ENCODE measurements at places on chromosomes 6 and 20.

DNA sequence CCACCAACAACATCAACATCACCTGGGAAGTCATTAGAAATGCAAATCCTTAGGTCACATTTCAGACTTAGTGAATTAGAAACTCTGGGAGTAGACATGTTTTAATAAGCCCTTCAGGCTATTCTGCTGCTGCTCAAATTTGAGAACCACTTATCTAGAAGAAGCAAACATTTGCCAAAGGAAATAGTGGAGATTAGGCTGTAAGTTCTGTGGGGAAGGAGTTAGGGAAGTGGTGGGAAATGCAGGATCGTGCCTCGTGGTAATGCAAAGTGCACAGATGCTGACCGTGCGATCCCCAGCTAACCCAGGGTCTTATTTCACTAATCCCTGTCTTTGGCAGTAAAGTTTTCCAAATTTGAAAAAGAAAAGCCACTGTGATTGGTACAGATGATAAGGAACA is 328.5 kb downstream of the EPM2A start:
- H3K4me1 ChIP-seq, result peaks cover 5% of the 10 kb centered on the region
- H3K4me3 ChIP-seq, result no peak overlapping the region
- no peaks in the 10 kb centered on the region for H3K27me3 ChIP-seq

DNA sequence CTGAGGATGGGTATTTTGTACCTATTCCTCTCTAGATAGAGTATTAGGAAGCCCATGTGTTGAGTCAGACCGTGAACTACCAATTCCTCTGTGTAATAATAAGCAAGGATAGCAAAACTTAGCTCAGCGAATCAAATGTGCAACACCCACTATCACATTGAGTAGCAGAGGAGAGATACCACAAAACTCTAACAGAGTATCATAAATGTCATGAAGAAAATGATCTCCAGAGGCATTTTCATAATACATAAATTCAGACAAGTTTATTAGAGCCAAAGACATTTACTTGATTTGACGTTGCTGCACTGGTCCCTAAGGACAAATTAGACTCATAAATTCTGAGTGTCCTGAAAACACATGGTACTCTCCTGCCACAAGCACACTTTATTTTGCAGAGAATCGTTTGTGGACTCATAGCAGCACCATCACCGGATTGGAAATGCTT is 245.2 kb downstream of the HAO1 start:
- no peaks in the 10 kb centered on the region for H3K4me1 ChIP-seq
- H3K36me3 ChIP-seq, result no peaks in the 10 kb centered on the region
- no peaks in the 10 kb centered on the region for H3K27me3 ChIP-seq

- H3K4me1 ChIP-seq, result no peaks in the 10 kb centered on the region
- H3K27me3 ChIP-seq, result no peaks in the 10 kb centered on the region
- H3K27ac ChIP-seq, result no peak overlapping the region
- H3K36me3 ChIP-seq, result no peaks in the 10 kb centered on the region
Observed at GRCh38 chr6:55499591-55499990, 79.4 kb downstream of the HMGCLL1 start.

DNA sequence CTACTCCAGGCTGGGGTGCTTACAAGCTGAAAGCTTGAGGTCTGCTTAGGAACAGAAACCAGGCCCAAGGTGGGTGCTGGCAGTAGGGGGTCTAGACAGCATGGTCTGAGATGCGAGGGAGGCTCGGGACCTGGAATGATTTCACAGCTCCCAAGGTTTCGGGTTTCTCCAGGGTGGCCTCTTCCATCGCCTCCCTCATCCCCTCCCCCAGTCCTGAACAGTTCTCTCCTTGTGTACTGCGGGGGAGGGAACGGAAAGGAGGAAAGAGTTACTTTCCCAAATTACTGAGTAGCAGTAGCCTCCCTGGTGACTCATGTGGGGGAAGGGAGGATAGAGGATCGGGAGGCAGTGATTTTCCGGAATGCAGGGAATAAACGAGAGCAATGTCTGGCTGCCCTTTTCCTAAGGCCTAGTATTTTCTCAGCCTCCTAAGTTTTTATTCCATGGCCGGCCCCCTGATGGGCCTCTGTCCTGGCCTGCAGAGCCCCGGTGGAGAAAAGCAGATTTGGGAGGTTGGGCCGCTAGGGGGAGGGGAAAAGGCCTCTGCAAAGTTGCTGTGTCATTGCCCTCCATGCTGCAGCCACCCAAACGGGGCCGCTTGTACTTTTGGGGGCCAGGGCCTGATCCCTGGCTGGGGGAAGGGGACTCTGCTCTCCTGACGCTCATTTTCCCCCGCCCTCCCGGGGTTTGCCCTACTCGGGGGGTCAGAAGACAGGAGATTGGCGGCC is 1.5 kb downstream of the BRD2 start:
- H3K4me1 ChIP-seq, result peaks cover 18% of the 10 kb centered on the region
- H3K27ac ChIP-seq, result peak overlapping the region; percentile 98
- H3K27me3 ChIP-seq, result peaks cover 3% of the 10 kb centered on the region
- peaks cover 30% of the 10 kb centered on the region for H3K36me3 ChIP-seq
- DNase-seq, result peak; percentile 83

DNA sequence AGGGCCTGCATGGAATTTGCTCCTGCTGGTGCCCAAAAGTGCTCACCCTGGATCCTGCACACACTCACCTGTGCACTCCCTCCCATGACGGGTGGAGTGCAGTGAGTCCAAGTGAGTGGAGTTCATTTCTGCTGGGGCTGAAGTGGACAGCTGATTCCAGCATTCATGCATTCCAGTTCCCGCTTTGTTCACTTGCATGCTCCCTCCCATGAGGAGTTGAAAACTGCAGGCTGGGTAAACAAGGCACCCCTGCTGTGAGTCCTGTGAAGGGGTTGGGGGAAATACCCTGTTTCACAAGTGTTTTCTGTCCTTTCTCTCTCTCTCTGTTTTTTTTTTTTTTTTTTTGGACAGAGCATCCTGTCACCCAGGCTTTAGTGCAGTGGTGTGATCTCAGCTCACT is 454.1 kb upstream of the NOX3 start:
- no peak overlapping the region for H3K4me3 ChIP-seq
- no peak for DNase-seq
- no peaks in the 10 kb centered on the region for H3K4me1 ChIP-seq
- no peaks in the 10 kb centered on the region for H3K27me3 ChIP-seq
- H3K36me3 ChIP-seq, result no peaks in the 10 kb centered on the region
- no peak overlapping the region for H3K27ac ChIP-seq

DNA sequence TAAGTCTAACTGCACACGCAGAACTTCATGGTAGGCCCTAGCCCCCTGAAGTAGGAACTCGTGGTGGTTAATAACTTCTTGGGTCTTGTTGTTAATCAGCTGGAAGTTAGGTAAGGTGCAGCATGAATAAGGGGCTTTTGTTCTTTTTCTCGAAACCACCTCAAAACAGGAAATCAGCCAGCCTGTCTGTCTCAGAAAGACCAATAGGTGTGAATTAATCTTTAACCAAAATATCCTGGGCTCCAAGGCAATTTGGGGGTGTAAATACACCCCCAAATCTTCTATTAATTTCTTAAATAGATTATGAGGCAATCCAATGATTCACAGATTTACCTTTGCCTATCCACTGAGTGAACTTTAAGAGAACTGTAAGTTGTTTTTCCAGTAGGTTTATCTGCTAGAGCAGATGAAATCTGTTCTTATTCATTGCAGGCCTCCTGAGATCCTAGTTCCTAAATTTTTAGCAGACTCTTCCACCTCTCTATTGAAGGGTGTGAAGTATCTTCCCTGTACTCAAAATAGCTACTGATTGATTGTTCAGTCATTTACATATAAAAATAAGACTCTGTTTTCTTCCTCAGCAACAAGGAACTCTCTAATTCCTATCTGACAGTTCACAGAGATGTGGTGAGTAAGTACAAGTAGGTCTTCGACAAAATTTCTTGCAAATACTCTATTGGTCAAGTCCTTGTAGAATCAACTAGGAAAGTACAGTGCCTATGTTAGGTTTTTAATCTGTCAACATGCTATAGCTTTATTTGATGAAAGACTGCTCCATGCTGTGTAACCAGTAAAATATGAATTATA is 427.1 kb upstream of the NOX3 start:
- DNase-seq, result no peak
- no peak overlapping the region for H3K4me3 ChIP-seq
- H3K27ac ChIP-seq, result no peak overlapping the region
- H3K4me1 ChIP-seq, result peaks cover 16% of the 10 kb centered on the region
- no peaks in the 10 kb centered on the region for H3K36me3 ChIP-seq
- H3K27me3 ChIP-seq, result peaks cover 3% of the 10 kb centered on the region

DNA sequence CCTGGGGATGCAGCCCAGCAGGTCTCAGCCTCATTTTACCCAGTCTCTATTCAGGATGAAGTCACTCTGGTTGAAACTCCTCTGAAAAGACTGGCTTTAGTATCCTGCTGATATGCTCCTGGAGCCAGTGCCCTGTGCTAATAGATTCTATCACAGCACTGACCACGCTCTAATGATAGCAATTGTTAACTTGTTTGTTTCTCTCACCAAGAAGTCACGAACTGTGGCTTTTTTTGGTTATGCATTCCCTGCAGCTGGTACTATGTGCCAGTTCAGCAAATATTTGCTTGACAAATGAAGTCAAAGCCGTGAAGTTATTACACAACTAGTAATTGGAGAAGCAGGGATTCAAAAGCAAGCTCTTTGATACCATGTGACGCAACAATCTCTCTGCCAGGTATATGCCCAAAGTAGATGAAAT is 754.6 kb downstream of the KIF16B start:
- peaks cover 11% of the 10 kb centered on the region for H3K4me1 ChIP-seq
- no peak overlapping the region for H3K4me3 ChIP-seq
- H3K27me3 ChIP-seq, result no peaks in the 10 kb centered on the region
- no peak overlapping the region for H3K27ac ChIP-seq

All from type B pancreatic cell (in vitro differentiated cells).